ENCODE measurements at places on chromosomes 4 and X.
A peak's percentile ranks its signal among the peaks of the same experiment; 100 is the strongest.

DNA sequence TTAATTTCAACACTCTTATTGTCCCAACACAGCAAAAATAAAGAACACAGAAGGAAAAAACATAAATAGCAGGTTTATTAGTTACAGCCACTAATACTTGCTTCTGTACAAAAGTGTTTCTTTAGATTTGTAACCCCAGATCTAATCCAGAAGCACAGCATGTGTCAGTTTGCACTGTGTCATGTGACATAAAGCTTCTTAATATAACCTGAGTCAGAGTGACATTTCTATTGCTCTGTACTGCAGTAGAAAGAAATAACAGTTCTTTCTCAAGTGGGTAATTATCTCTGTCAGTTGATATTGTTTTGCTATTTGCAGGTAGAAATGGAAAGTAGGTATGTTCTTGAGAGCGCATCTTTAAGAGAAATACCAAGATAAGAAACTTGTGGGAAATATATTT is 422.5 kb downstream of the ZIC3 start:
- no peak for DNase-seq

DNA sequence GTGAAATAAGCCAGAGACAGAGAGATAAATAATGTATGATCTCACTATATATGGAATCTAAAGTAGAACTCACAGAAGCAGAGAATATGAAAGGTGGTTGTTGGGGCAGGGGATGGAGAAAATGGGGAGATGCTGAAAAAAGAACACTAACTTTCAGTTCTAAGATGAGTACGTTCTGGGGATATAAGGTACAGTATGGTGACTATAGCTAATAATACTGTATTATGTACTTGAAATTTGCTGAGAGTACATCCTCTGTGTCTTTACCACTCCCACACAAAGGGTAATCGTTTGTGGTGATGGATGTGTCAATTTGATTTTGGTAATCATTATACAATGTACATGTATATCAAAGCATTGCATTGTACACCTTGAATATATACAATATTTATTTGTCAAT is 6.6 kb downstream of the FBXL5 start:
- DNase-seq = no peak

DNA sequence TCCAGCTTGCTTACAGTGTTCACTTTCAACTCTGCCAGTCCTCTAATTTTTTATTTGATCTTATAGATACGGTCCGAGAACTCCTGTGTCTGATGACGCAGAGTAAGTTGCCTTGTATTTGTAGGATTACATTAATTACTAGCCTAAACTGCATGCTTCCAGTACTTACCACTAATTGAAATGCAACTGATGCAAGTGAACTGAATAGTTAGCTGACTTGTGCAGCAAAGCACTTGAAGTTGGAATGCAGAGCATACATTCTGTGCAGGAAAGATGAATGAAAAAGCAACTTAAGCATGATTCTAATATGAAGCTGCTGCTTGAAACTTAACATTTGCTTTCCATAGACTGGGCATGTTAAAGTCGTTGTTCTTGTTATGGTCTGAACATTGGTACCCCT is 100.9 kb downstream of the LIMCH1 start:
- no peak for DNase-seq

GRCh38 chr4:83582289-83582785 is 46.4 kb downstream of the GPAT3 start:
- peak; percentile 33 for DNase-seq

- DNase-seq = no peak
These were observed 98.2 kb downstream of the MAPK10 start for GRCh38 chr4:86261636-86262035.

DNA sequence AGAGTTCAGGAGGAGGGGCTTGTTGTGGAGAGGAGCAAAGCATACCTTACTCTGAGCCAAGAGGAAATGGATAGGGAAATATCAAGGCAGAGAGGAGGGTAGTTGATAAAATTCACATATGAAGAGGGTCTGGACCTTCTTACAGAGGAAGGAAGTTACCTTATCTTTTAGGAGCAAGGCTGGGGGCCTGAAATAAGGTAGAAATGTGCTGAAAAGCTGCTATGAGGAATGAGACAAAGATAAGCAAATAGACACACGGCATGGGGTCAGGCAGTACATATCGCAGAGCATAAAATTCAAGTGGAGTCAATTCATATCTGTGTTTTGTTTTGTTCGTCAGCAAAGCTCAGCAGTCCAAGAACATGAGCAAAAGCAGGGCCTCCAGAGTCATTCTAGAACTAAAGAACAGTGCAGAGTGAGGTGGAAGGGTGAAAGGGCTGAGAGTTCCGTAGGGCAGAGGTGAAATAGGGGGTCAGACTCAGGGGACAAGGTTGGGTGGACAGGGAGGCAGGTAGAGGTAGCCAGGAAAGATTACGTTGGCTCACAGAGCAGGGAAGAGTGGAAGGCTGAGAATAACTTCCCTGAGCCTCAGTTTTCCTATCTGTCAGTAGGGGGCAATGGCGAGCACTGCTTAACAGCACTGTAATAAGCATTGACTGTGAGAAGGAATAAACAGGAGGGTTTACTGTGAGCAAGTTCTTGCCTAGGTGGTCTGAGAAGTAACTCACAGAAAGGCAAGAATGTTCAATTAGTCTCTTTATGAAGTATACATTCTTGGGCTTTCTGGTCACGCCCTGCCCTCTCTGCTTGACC is 9.2 kb downstream of the VSIG4 start:
- no peak for DNase-seq

DNA sequence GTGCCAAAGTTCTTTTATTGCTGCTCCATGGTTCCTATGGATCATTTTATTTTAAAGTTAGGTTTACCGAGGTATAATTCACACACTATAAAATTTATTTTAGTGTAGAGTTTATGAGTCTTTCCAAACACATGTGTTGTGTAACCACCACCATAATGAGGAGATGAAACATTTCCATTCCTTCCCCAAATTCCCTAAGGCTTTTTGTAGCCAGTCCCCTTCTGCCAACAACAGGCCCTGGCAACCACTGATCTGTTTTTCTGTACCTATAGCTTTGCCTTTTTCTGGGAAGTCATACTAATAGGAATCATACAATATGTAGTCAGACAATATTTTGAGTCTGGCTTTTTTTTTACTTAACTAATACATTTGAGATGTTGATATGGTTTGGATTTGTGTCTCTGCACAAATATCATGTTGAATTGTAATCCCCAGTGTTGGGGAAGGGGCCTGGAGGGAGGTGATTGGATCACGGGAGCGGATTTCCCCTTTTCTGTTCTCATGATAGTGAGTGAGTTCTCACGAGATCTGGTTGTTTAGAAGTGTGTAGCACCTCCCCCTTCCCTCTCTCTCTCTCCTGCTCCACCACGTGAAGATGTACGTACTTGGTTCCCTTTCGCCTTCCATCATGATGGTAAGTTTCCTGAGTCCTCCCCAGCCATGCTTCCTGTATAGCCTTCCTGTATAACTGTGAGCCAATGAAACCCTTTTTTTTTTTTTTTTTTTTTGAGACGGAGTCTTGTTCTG is 59.6 kb upstream of the DHX15 start:
- no peak for DNase-seq

- peak; percentile 66 for DNase-seq
These were observed 578 bp upstream of the SEL1L3 start for GRCh38 chr4:25863347-25863784.

GRCh38 chr4:102247041-102247440 is 98.2 kb downstream of the SLC39A8 start:
- no peak for DNase-seq

GRCh38 chr4:6393544-6394475 is 78.6 kb downstream of the PPP2R2C start:
- DNase-seq = no peak

GRCh38 chr4:76198411-76199237 is 15.0 kb downstream of the SCARB2 start:
- peak; percentile 83 for DNase-seq

GRCh38 chr4:55635282-55635681 is 816 bp downstream of the NMU start:
- DNase-seq = peak; percentile 43

GRCh38 chrX:138791551-138791950 is 80.0 kb upstream of the FGF13 start:
- DNase-seq = no peak

DNA sequence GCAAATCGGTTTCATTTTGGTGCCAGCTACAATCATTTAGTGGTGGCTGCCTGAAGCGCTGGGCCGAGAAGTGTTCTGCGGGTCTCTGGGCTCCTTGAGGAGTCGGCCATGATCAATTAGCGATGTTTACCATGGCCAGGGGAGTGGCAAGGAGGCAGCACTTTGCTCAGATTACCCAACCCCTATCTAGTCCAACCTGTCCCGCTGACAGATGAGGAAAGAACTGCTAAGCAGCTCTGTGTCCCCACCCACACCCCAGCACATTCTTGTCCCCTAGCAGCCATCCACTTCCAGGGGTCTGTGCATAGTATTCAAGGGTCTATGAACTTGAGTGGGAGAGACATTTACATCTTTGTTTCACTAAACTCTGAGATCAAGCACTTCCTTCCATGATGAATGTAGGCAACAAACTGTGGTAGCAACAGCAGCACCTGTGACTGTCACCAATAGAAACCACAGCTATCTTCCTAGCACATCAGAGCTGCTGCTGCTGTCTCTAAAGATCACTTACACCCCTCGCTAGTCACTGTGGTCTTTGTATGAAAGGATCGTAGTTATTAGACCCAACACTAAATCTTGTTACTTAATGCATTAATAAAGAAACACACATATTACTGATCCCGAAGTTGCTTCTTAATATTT is 331.6 kb downstream of the BCOR start:
- no peak for DNase-seq

DNA sequence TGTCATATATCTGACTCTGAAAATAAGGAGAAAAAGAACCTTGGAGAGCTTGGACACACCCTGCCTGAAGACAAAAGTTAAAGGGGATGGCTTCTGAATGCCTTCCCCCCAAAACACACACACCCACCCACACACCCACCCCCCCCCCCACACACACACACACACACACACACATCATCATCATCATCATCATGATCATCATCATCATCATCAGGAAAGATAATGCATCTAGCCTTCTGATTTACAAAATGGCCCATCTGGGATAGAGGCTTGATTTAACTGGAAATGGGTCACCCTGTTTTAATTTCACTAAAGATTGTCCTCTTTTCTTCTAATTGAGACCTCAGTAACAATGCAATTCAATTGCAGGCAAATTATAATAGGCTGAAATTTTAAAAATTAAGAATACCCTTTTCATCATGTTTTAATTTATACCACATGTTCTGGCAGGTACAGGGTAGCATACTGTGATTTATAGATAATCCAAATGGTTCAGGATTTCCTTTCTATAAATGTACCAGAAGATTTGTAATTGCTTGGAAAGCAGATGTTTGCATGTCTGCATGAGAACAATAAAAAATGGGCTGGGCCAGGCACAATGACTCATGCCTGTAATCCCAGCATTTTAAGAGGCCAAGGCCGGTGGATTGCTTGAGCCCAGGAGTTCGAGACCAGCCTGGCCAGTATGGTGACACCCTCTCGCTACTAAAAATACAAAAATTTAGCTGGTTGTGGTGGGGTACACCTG is 56.5 kb downstream of the TRIM2 start:
- peak; percentile 16 for DNase-seq

Data from NCI-H2081 (cell line).